ENCODE measurements at places on chromosomes 6 and 20. TPM values are rescaled to one million over a fixed set of nuclear protein-coding genes. Genes with fewer than 3 reads are reported as not detected.
A peak's percentile ranks its signal among the peaks of the same experiment; 100 is the strongest.

The IRF4 gene
- 95.2 TPM for total RNA-seq

The PHACTR3 gene
- total RNA-seq: not detected

The GLP1R gene
- not detected for total RNA-seq

The DLL1 gene
- 12.3 TPM for total RNA-seq

The EMILIN3 gene
- total RNA-seq: not detected

The ERVFRD-1 gene
- not detected for total RNA-seq

DNA sequence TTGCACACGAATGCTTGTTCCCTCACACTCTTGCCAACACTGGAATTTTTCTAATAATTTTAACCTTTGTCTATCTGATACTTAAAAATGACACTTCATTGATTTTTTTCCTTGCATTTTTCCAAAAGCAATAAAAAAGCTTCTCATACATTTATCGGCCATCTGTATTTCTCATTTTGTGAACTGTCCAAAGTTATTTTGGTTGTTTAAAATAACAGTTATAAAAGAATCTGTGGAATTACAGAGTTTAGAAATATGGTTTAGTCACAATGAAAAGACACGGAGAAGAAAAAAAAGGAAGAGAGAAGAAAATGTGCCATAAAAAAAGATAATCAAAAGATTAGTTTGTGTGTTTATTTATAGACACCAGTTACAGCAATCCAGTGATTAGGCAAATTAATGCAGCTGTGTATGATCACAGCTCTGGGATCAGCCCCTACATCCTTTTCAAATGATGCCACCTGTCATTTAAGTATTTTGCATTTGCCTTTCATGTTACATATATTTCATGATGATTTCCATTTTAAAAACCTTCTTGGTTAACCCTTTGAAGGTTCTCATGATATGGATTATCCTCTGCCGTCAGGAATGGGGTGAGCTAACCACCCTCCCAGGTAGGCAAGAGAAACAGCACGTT is 171.7 kb downstream of the BACH2 start:
- H3K36me3 ChIP-seq: peaks cover 33% of the 10 kb centered on the region
- DNase-seq: no peak
- H3K27me3 ChIP-seq: no peaks in the 10 kb centered on the region

- H3K4me1 ChIP-seq: peaks cover 12% of the 10 kb centered on the region
- no peak overlapping the region for H3K27ac ChIP-seq
- no peaks in the 10 kb centered on the region for H3K27me3 ChIP-seq
- H3K36me3 ChIP-seq: peaks cover 33% of the 10 kb centered on the region
- DNase-seq: no peak
Observed at GRCh38 chr6:36064770-36065396, 37.3 kb downstream of the MAPK14 start.

GRCh38 chr6:42973926-42974325 is 5.1 kb downstream of the PEX6 start:
- no peak for DNase-seq
- peaks cover 21% of the 10 kb centered on the region for H3K4me1 ChIP-seq
- H3K4me3 ChIP-seq: no peak overlapping the region
- H3K27me3 ChIP-seq: no peaks in the 10 kb centered on the region
- no peak overlapping the region for H3K27ac ChIP-seq
- peaks cover 20% of the 10 kb centered on the region for H3K36me3 ChIP-seq

DNA sequence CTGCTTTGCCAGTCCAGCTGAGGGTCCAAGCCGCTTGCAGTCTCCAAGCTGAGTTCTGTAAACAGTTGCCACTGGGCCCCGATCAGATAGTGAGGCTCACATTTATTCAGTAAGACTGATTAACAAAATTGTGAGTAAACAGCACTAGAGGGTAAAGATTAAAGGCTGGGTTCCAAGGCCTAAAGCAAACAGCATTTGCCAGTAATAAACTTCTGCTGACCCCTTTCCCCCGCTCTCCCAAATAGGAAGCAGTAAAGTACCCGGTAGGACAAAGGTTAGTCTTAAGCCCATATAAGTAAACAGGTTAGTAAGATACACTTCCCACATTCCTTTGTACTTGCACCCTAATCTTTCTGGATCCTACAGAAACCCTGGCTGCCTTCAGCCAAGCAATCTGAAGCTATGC is 181.8 kb downstream of the MEI4 start:
- no peak overlapping the region for H3K4me3 ChIP-seq
- H3K27me3 ChIP-seq: no peaks in the 10 kb centered on the region
- H3K4me1 ChIP-seq: no peaks in the 10 kb centered on the region

- no peak overlapping the region for H3K27ac ChIP-seq
- H3K4me3 ChIP-seq: no peak overlapping the region
- peaks cover 90% of the 10 kb centered on the region for H3K4me1 ChIP-seq
- no peak for DNase-seq
- no peaks in the 10 kb centered on the region for H3K27me3 ChIP-seq
Observed at GRCh38 chr20:48754292-48754691, 73.5 kb downstream of the PREX1 start.

GRCh38 chr20:2137552-2138201 is 36.0 kb downstream of the STK35 start:
- DNase-seq: no peak
- H3K27ac ChIP-seq: no peak overlapping the region
- no peaks in the 10 kb centered on the region for H3K27me3 ChIP-seq
- no peaks in the 10 kb centered on the region for H3K36me3 ChIP-seq
- no peak overlapping the region for H3K4me3 ChIP-seq
- H3K4me1 ChIP-seq: peaks cover 13% of the 10 kb centered on the region

- no peak for DNase-seq
- no peak overlapping the region for H3K27ac ChIP-seq
- H3K27me3 ChIP-seq: peaks cover 14% of the 10 kb centered on the region
- H3K36me3 ChIP-seq: peaks cover 9% of the 10 kb centered on the region
- H3K4me1 ChIP-seq: no peaks in the 10 kb centered on the region
Observed at GRCh38 chr6:105713474-105714118, 310.7 kb upstream of the PREP start.

DNA sequence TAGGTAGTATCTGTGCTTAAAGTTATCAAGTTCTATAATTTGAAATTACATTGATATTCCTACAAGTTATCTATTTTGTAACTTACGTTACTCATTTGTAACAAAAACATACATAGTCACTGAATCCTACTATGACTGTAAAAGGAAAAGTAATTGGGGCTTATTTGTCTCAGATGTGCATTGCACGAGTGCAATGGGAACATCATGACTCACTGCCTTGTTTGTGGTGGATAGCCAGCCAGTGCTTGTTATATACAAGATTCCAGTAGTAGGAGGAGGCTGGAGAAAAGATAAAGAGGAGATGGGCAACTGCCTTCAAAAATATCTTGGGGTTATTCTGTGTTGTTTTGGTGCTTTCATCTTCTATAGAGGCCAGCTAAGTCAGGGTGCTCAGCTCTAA is 164.1 kb downstream of the RNF144B start:
- no peak overlapping the region for H3K27ac ChIP-seq
- DNase-seq: no peak
- no peak overlapping the region for H3K4me3 ChIP-seq
- H3K36me3 ChIP-seq: no peaks in the 10 kb centered on the region
- H3K27me3 ChIP-seq: peaks cover 4% of the 10 kb centered on the region

DNA sequence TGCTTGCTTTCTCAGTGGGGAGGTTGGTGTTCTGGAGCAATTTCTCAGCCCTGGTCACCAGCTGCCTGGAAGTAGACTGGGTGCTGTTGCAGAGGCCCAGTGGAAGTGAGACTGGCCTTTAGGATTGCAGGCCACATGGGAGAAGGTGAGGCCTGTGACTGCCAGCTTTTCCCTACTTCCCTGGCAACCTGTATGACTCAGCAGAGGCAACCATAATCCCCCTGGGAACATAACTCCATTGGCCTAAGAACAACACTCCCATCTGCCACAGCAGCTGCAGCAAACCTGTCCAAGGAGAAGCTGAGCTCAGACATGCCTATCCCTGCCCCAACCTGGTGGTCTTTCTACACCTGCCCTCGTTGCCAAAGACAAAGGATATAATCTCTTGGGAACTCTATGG is 473.5 kb upstream of the SPTLC3 start:
- no peak for DNase-seq
- H3K4me3 ChIP-seq: no peak overlapping the region
- no peaks in the 10 kb centered on the region for H3K36me3 ChIP-seq
- no peaks in the 10 kb centered on the region for H3K27me3 ChIP-seq

GRCh38 chr20:32650401-32650944 is 23.3 kb downstream of the C20orf203 start:
- peaks cover 2% of the 10 kb centered on the region for H3K36me3 ChIP-seq
- no peak overlapping the region for H3K4me3 ChIP-seq
- DNase-seq: no peak
- no peak overlapping the region for H3K27ac ChIP-seq
- no peaks in the 10 kb centered on the region for H3K27me3 ChIP-seq

- H3K36me3 ChIP-seq: peaks cover 5% of the 10 kb centered on the region
- H3K27me3 ChIP-seq: peaks cover 21% of the 10 kb centered on the region
- H3K4me3 ChIP-seq: no peak overlapping the region
- H3K27ac ChIP-seq: no peak overlapping the region
- DNase-seq: no peak
Observed at GRCh38 chr20:3775457-3776108, 5.7 kb downstream of the SPEF1 start.

DNA sequence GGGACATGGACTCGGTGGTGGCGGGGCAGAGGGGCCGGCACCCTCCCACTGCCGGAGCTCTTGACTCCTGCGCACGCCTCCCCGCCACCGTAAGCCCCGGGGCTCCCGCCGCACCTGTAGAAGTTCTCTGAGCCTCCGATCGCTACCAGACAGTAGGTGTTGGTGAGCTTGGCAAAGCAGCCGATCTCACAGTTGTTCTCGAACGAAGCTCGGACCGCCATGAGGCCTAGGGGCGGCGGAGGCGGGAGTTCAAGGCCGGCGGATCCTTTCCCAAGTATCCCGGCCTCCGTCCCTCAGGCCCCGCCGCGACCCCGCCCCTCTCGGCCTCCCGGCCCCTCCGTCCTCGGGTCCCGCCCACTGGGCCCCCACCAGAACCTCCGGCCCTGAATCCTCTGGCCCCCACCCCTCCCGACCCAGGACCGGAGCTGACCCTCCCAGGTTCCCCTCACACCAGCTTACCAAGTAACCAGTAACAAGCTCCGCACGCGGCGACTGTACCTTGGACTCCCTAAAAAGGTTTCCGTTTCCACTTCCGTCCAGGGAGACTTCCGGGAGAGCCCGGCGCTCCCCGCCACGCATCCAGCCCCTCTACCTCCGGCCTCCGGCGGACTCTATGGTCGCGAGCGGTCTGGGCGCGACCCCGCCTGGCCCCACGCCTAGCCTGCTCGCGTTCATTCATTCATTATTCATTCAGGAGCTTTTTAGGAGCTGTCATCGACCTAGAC is at the start of gene EIF6:
Gene EIF6 (minus strand): TSS at position 506 of the 725 bp plus-strand sequence. CDS start 285 bp downstream, at position 221.
- peaks cover 34% of the 10 kb centered on the region for H3K4me1 ChIP-seq
- peak within 1 kb of the TSS; percentile 89 for H3K27ac ChIP-seq
- H3K36me3 ChIP-seq: peaks cover 23% of the 10 kb centered on the region
- no peaks in the 10 kb centered on the region for H3K27me3 ChIP-seq
- peak within 1 kb of the TSS; percentile 85 for H3K4me3 ChIP-seq

DNA sequence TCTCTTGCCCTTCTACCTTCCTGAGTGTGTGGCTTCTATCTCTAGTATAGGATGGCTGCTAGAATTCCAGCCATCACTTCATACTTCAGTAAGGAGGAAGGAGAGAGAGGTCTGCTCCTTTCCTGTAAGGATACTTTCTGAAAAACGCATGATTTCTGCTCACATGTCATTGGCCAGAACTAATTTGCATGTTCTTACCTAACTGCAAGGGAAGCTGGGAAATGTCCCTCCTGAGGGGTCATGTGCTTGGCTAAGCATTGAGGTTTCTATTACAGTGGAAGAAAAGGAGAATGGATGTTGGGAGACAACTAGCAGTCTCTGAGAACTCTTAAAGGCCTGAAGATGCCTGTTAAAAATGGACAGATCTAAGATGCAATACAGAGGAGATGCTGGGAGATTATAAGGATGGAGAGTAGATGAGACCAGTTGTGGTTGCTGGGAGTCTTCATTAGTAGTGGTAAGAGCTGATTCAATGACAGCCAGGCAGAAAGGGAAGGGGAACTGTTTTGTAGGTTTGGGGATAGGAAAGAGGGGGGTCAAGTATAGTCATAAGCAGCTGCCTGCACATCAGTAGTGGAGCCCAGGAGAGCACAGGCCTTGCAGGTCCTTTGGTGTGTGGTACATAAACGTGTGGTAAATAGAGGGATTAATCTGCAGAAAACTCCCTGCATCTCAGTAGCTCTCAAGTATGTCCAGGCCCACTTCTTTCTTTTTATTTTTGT is 20.2 kb downstream of the CDS2 start:
- H3K27me3 ChIP-seq: no peaks in the 10 kb centered on the region
- H3K4me1 ChIP-seq: peaks cover 32% of the 10 kb centered on the region
- no peak for DNase-seq
- H3K27ac ChIP-seq: no peak overlapping the region
- peaks cover 11% of the 10 kb centered on the region for H3K36me3 ChIP-seq
- no peak overlapping the region for H3K4me3 ChIP-seq

DNA sequence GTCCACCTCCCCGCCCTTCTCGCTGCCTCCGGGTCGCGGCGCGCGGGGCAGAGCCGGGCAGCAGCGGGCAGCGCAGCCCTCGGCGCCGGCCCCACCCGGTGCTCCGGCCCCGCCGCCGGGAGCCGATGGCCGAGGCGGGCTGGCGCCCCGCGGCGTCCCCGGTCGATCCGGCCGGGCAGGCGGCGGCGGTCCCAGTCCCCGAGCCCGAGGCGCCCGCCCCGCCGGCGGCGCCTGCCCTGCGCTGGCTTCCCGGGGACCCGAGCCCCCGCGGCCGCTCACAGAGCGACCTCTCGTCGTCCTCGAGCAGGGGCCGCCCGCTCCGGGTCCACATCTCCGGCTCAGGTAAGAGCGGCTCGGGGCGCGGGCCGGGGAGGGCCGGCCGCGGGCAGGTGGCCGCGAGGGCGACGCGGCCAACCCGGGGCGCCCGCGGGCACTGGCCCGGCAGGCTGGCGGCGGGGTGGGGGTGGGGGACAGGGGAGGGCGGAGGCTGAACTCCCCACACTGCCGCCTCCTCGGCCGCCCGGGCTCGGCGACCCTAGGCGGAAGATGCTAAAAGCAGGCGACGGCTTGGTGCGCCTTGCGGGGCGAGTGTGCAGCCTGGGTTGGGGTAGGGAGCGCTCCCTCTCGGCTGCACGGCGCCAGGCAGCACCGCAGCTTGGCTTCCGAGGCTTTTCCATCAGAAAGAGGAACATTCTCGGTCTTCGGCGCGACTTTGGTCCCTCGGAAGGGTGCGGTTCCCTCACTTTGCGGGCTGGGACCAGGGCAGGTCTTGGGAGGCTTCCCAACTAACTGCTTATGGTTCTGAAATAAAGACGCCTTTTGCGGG is 25.6 kb upstream of the FUCA2 start:
- H3K4me1 ChIP-seq: peaks cover 35% of the 10 kb centered on the region
- H3K4me3 ChIP-seq: peak overlapping the region; percentile 84
- H3K36me3 ChIP-seq: no peaks in the 10 kb centered on the region
- peak overlapping the region; percentile 71 for H3K27ac ChIP-seq
- peak; percentile 72 for DNase-seq

DNA sequence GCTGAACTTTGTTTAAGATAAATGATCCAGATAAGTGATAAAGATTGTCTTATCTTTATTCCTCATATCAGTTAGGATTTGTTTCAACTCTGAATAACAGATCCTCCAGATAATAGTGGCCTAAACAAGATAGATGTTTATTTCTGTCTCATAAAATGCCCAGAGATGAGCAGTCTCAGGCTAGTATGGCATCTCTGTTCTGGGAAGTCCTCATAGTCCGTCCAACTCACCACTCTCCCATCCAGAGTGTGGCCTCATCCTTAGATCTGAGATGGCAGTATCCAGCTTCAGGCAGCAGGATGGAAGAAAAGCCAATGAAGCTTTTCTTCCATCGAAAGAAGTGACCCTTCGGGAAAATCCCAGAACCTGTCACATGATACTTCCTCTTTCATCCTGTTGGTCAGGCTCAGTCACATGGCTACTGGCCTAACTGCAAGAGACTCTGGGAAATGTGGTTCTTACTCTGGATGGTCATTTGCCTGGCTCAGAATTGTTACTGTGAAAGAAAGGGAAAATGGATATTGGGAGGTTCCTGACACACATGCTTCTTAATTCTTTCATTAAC is 29.4 kb upstream of the TAGAP start:
- H3K4me3 ChIP-seq: no peak overlapping the region
- no peak overlapping the region for H3K27ac ChIP-seq
- no peaks in the 10 kb centered on the region for H3K27me3 ChIP-seq
- DNase-seq: peak; percentile 17
- no peaks in the 10 kb centered on the region for H3K36me3 ChIP-seq
